ENCODE measurements at places on chromosomes 5 and 9.

DNA sequence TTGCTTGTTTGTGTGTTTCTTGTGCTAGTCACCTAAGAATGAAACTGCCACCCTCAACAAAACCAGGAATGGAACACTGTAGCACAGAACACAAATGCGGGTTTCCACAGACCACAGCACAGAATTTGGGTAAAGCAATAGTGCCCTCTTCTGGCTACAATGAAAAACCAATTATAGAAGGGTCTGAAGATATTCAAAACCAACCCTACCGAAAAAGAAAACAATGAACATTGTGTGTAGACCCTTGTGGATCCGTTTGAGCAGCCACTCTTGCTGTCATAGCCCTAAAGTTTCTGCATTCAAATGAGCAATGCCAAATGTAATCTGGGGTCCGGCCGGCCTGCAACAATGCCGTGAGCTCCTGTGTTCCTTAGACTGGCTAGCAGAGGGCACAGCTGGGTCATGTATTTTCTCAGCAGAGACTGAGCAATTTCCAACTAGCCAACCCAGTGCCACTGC lies 8.3 kb upstream of the ENC1 start:
- DNase-seq: peak; percentile 55

GRCh38 chr9:130997925-130998596 lies 10.9 kb upstream of the LAMC3 start:
- peak; percentile 35 for DNase-seq

DNA sequence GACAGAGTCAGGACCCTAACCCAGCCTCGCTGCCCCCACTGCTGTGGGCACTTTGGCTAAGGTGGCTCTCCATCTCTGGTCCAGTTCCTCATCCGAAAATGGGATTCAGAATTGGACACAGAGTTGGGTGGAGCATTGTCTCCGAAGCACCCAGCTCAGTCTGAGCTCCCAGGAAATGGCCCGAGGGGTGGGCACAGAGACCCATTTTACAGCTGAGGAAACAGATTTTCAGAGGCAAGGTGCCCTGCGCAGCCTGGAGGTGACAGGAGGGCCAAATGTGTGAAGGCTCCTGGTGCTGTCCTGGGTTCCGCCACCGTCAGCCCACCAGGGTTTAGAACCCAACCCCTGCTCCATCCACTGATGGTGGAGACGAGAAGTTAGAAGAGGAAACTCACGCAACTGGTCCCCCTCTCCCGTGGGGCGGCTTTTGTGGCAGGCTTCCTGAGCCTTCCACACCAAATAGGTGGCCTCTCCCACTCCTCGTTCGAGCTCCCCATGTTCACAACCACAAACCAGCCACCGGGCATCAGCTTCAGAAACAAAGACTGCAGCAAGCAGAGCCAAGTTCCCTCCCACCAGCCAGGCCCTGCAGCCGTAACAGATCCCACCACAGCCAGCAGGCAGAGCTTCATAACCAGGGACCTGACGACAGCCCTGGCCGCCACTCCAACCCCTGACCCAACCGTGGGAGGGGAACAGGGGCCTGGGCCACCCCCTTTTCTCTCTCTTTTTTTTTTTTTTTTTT lies 90.9 kb upstream of the LMX1B start:
- DNase-seq: no peak

GRCh38 chr5:96091874-96092273 lies 130.2 kb upstream of the ELL2 start:
- DNase-seq: no peak

GRCh38 chr5:3709068-3709716 lies 113.6 kb downstream of the IRX1 start:
- no peak for DNase-seq

DNA sequence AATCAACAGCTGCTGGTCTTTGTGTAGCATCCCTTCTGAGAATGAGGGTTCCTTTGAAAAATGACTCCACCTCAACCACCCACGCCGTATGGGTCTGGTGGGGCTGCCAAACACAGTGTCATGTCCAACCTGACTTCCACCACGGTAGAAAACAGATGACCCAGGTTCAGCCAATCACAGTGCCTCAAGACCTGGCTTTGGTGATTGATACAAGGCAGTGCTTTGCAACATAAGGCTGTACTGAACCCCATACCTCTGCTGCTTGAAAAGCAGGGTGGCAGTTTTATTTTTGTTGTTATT lies 11.5 kb upstream of the TGFBR1 start:
- no peak for DNase-seq

DNA sequence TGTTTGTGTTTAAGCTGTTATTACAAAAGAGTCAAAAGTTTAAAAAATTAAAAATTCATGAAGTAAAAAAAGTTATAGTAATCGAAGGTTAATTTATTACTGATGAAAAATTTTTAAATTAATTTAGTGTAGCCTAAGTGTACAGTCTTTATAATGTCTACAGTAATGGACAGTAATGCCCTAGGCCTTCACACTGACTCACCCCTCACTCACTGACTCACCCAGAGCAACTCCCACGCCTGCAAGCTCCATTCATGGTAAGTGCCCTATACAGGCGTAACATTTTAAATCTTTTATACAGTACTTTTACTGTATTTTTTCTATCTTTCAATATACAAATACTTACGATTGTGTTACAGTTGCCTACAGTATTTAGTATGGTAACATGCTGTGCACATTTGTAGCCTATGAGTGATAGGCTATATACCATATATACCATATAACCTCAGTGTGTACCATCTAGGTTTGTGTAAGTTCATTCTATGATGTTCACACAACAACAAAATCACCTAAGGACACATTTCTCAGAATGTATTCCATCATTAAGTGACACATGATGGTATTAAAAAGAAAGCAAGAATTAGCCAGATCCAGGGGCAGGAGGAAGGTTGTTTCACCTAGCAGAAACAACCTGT lies 40.1 kb downstream of the DCAF10 start:
- DNase-seq: no peak

GRCh38 chr5:64576250-64576649 lies 70.4 kb downstream of the RGS7BP start:
- no peak for DNase-seq

DNA sequence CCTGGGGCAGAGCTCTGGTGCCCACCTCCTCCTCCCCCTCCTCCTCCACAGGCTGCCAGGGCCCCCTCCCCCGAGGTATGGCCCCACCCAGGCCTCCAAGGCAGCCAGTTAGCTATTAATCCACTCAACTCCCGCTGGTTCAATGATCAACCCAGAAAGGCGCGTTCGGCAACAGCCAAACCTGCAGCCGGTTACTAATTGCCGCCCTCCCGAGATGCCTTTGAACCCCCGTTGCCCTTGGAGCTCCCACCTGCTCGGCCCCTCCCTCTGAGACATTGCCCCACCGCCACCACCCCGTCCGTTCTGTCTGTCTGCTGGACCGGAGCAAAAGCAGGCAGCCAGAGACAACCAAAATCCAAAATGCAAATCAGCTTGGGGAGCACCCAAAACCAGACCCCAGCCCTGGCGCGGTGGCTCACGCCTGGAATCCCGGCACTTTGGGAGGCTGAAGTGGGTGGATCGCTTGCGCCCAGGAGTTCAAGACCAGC lies 25.8 kb downstream of the NOTCH1 start:
- no peak for DNase-seq

DNA sequence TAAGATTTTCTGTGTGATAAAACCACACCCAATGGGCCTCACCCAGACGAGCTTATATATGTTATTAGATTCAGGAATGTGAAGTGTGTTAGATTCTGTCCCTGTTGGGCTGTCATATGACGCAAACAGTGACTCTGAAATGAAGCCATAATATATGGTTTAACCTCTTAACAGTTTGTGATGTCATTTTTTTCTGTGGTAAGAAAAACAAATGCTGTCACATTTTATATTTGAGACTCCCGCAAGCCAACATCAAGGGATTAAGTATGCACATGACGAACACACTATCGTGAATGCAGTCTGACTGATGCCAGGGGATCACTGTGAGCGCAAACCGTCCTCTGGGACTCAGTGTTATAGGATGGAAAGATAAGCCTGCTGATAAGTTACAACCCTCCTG lies 321.7 kb downstream of the SH3GL2 start:
- DNase-seq: no peak

DNA sequence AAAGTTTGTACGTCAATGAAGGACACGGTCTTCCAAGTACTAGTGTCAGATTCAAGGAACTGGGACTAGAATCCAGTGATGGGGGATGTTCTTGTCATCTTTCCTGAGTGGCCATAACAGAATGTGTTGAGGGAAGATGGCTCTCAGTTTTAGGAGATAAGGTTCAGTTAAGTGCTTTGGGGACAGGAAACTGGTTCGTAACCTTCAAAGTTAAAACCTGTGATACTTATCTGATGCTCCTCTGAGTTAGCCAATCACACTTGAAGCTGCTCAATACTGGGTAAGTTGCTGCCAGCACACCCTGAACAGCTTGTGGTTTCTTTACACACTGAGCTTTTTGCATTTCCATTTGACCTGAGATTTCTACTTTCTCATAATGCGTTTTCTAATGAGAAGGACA lies 64.4 kb downstream of the PIK3R1 start:
- DNase-seq: no peak

DNA sequence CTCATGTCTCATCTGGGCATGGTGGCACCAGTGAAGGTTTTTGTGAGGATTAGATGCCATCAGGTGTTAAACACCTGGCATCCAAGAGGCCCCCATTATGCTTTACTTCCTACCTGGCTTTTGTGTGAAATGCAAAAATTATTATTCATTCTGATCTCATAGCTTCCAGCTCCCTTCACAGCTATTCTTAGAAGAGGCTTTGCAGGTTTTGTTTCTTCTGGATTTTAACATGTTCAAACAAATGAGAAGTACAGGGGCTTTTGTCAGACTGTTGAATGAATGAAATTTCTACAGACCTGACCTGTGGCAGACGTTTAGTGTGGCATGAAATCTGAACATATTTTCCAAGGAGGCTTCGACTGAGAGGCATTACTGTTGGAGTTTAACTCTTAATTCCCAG lies 14.3 kb upstream of the CORO2A start:
- DNase-seq: no peak

GRCh38 chr5:107231191-107231590 lies 439.5 kb downstream of the EFNA5 start:
- no peak for DNase-seq

DNA sequence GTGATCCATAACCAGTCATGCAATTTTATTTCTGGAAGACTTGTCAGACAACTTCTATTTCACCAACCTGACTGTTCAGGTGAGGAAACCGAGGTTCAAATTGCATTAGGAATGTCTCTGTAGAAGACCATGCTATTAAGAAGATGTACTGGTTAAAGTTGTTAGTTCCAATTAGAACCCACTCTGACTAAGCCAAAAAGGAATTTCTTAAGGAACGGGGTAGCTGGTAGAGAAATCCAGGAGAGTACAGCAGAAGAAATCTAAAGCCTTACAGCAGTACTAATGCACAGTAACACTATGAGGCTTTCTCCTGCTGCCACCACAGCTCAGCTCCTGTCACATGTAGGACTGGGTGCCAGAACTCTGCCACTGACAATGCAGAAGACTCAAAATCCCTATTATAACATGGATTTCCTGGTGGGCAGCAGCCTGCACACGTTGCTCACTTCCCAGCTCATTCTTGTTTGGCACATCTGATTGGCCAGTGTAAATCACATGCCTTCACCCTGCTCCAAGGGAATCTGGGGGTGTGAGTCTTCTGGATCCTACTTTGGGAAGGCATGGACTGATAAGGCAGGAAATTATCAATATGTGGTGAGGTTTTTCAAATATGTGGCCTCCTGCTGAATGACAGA lies 37.1 kb downstream of the CAST start:
- no peak for DNase-seq

- no peak for DNase-seq
Measured at GRCh38 chr9:4197548-4197947, 102.3 kb downstream of the GLIS3 start.

DNA sequence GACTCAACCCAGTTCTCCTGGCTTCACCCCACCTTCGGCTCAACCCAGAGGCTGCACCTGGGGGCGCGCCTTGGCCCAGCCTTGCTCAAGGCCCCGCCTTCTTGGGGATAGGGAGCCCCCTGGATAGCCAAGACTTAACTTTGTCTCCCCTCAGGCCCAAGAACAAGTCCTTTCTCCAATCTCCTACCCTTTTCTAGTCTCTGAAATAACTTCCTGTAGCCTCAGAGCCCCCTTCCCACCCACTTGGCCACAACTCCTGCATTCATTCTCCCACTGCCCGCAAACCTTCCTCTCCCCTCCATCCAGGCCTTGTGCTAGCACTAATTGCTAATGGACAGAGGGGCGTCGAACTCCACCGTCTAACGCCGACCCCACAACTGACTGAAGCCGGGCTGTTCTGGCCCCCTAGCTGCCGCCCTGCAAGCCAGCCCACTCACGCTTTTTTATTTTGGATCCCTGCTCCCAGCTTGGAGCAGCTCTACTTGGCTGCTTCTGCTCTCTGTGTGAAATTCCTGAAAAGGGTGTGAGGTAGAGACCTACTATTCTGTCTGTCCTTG lies 579 bp upstream of the ASTN2 start:
- DNase-seq: no peak

GRCh38 chr5:126777257-126777974 lies 480 bp downstream of the LMNB1 start:
- DNase-seq: peak; percentile 58

GRCh38 chr5:40359093-40359492 lies 320.6 kb upstream of the PTGER4 start:
- DNase-seq: no peak

- no peak for DNase-seq
Measured at GRCh38 chr9:14107977-14108376, 206.0 kb downstream of the NFIB start.

GRCh38 chr5:101626572-101626971 lies 669.5 kb downstream of the SLCO4C1 start:
- no peak for DNase-seq

- no peak for DNase-seq
Measured at GRCh38 chr5:131384616-131385214, 120.9 kb downstream of the CDC42SE2 start.

GRCh38 chr5:168707716-168708695 lies 128.8 kb upstream of the PANK3 start:
- DNase-seq: no peak

GRCh38 chr9:15717290-15717967 lies 164.6 kb downstream of the CCDC171 start:
- DNase-seq: no peak

DNA sequence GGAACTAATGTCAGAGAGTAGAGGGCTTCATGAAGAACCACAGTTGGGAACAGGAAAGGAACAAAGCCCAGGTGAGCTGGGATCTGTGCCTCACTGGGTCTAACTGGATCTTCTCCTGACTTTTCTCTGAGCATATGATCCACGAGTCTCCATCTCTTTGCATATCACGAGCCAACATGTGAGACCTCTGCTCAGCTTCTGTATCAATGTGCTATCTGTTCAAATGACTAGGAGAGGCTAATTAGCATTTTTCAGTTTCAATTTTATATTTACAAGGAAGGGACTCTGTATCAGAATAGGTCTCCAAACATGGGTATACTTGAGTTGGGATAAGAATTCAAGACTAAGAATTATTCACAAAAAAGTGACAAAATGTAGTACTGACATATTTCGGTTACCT lies 73.8 kb upstream of the SGCD start:
- DNase-seq: no peak
